ENCODE measurements at places on chromosomes 2 and 18.

DNA sequence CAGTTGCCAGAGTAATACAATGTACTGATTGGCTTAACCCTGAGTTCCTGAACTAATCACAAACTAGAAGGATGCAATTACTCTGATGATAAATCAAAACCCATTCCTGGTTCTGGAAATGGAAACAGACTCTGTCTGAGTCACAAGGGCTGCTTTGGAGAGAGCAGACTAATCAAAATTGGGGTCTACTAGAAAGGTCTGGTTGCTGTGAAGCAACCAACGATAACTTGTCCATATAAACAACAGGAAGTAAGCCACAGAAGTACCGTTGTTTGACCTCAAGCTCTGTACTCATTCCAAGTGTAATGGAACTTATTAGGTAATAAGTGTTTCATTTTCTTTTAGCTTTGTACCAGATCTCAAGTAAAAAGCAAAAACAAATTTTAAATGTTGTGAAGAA is 49.7 kb downstream of the RASGRP3 start:
- no peak for DNase-seq

GRCh38 chr2:134581877-134582546 is 136.8 kb downstream of the TMEM163 start:
- no peak for DNase-seq

DNA sequence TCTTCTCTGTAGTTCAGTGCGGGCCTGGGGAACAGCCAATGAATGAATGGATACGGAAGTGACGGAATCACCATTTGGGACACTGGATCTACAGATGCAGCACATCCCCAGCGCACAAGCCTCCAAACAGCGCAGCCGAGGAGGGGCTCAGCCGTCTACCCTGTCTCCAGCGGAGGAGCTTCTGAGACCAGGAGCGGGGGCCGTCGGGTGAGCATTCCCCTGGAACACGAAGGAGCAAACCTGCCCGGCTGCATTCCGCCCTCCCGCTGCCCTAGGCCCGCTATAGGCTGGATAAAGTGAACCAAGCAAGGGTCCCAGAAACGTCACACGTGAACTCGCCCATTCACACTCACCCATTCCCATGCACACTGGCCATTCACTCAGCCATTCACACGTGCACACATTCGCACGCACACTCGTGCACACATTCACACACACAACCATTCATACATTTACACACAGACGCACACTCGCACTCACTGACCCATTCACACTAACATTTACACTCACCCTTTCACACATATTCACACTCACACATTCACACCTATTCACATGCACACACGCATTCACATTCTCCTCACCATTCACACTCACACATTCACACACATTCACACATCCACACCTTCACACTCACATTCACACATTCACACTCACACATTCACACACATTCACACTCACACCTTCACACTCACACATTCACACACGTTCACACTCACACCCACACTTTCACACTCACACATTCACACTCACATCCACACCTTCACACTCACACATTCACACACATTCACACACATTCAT is 63.4 kb downstream of the BIN1 start:
- DNase-seq, result no peak

- DNase-seq, result no peak
Measured at GRCh38 chr18:75314117-75314516, 103.5 kb downstream of the TSHZ1 start.

DNA sequence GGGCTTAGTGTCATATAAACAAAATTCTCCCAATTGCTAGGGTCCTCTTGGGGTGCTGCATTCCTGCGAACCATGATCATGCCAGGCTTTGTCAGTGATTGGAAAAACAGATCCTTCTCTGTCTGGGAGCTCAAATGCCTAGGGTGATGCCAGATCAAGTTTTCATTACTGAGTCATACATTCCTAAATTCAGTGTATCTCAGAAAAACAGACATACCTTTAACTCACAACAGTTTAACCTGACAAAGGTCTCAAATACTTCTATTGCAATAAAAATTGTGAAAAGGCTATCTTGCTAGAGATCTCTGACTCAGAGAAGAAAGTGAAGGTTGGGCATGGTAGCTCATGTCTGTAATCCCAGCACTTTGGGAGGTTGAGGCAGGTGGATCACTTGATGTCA is 86.9 kb downstream of the SH3YL1 start:
- DNase-seq, result no peak

GRCh38 chr2:69505710-69506109 is 68.5 kb upstream of the NFU1 start:
- DNase-seq, result no peak

DNA sequence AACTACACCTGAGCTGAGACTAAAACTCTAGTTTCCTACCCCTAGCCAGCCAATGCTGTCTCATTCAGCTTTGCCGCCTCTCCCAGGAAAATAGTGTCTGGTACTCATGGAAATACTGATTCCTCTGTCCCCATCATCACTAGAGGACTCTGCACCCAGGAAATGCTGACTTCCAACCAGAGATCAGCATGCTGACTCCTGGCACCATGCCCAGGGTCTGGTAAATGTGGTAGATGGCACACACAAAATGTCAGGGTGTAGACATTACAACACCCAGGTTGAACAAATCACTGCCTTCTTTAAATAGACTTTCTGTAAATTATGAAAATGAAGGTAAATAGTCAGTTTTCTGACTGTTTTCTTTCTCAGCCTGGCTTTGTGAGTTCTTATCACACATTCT is 307.3 kb upstream of the CHAC2 start:
- DNase-seq, result no peak

DNA sequence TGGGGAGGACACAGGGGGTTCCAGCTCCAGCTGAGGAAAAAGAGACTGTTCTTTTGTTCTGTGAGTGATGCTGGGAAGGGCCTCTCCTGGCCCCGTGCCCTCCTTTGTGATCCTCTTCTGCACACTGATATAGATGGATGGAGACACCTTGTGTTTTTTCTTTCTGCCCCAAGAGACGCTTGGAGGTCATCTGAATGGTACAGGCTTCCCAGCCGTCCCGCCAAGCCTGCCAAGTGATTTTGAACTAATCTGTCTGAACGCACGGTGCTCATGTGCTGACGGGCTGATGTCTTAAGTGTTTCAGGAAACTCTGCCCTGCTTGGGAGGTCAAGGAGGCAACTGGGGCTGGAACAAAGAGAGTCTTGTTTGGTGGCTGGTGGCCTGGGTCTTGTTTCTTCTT is 57.5 kb downstream of the KIF5C start:
- DNase-seq, result no peak

GRCh38 chr2:203450561-203450960 is 84.5 kb downstream of the RAPH1 start:
- DNase-seq, result no peak

- no peak for DNase-seq
Measured at GRCh38 chr2:136863468-136863867, 98.1 kb downstream of the THSD7B start.

- DNase-seq, result no peak
Measured at GRCh38 chr18:7090771-7091170, 26.8 kb downstream of the LAMA1 start.

DNA sequence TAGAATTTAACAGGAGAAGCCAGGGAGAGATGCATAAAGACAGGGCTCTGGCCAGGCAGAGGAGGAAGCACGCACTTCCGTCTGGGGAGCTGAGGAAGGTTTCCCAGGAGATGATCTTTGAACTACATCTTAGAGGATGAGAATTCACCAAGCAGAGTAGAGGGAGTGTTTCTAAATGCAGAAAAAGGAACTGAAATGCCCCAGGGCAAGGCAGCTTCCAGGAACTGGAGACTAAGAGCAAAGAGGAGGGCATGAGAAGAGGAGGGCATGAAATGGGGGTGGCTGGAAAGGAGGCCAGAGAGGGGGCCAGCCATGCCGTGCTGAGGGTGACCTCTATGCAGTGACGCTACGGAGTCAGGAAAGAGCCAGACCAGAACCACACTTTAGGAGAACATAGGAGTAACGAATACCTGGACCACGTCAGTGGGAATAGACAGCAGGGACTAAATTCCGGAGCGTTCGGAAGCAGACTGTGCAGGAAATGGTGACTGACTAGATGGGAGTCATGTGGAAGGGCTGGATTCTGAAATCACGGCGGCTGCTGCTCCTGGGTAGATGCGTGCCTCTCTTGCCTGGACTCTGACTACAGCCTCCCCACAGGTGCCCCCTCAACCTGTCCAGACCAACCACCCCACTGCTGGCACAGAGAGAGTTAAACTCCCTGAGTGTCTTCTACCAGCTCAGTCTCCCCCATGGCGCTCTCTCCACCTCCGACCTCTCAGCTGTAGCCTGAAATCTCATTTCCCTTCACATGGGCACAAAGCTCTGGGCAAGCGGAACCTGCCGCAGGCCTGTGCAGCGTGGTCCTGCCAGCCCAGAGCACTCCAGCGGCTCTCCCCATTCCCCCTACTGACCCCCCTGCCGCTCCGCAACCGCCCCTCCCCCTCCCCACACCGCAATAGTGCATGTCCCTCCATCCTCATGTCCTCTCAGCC is 87.0 kb upstream of the RTN4 start:
- no peak for DNase-seq

- DNase-seq, result no peak
Measured at GRCh38 chr2:63038034-63038433, 12.6 kb upstream of the OTX1 start.

GRCh38 chr18:65215865-65216466 is 534.8 kb upstream of the CDH7 start:
- no peak for DNase-seq

DNA sequence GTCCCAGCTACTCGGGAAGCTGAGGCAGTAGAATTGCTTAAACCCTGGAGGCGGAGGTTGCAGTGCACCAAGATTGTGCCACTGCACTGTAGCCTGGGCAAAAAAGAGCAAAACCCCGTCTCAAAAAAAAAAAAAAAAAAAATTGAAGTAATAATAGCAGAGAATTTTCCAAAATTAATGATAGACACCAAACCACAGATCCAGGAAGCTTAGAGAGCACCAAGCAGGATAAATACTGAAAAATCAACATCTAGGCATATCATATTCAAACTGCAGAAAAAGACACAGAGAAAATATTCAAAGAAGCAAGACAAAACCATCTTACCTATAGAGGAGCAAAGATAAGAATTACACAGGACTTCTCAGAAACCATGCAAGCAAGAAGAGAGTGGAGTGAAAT is 33.5 kb downstream of the BUB1 start:
- DNase-seq, result no peak

DNA sequence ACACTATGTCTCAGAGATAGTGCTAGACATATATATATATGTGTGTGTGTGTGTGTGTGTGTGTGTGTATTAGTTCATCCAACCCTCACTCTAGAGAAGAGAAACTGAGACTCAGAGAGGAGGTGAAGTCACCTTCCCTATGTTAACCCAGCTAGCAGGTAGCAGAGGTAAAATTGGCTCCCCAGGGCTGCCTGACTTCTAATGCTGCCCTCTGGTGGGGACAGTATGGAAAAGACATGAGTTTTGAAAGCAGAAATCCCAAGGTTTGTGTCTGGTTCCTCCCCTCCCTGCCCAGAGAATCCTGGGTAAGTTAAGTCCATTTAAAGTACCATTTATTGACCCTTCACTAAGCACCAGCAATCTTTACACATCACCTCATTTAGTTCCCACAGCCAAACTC is 137.7 kb downstream of the THNSL2 start:
- DNase-seq, result no peak

GRCh38 chr2:206245265-206245672 is 29.2 kb upstream of the ZDBF2 start:
- no peak for DNase-seq

- no peak for DNase-seq
Measured at GRCh38 chr2:109614715-109615636, 812 bp downstream of the SOWAHC start.

- DNase-seq, result no peak
Measured at GRCh38 chr2:24228470-24228869, 53.6 kb downstream of the FAM228A start.

- DNase-seq, result no peak
Measured at GRCh38 chr18:32674491-32674890, 98.3 kb downstream of the KLHL14 start.

GRCh38 chr2:157922336-157922735 is 46.2 kb upstream of the ACVR1 start:
- DNase-seq, result no peak

GRCh38 chr2:200922439-200922838 is 33.3 kb downstream of the NIF3L1 start:
- no peak for DNase-seq

GRCh38 chr2:164896226-164896625 is 54.6 kb upstream of the COBLL1 start:
- no peak for DNase-seq

- no peak for DNase-seq
Measured at GRCh38 chr2:7588295-7588694, 671.1 kb downstream of the RNF144A start.

DNA sequence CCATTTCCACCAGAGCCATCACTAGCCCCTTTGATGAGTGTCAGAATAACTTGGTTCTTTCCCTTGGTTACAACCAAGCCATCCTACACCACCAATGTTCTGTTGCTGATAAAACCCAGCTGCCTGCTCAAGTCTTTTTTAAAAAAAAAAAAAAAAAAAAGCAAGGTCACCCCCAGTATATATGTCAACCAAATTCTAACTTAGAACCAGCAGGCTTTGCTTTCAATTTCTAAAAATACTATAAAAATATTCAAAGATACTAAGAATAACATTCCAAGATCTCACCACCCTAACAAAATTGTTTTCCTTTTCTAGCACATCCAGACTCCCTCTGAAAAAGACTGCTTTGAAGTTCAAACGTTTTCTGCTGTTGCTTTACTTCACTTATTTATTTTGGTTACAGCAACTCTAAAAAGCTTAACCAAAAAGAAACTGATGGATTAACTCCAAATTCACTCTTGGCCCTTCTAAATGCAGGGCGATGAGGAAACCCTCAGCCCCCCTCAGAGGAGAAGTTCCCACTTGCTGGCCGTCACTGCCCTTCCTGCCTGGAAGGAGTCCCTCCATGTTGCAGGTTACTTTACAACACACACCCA is 10.9 kb downstream of the UXS1 start:
- no peak for DNase-seq

DNA sequence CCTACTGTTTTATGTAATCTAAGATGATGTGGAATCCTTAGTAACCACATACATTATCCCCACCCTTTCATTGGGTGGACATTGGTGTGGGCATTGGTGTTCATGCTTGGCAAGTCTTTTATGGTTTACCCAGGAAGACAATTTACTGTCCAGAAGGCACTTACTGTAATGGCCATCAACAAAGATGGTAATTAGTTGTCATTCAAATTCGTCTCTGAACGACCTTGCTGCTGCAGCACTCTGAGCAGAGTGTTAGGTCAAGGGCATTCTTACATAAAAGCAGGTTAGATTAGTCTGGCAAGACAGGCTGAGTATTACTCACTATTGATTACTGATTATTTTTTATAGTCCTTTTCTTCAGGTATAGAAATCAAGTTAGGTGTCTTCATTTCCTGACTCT is 447.9 kb downstream of the XIRP2 start:
- DNase-seq, result no peak

DNA sequence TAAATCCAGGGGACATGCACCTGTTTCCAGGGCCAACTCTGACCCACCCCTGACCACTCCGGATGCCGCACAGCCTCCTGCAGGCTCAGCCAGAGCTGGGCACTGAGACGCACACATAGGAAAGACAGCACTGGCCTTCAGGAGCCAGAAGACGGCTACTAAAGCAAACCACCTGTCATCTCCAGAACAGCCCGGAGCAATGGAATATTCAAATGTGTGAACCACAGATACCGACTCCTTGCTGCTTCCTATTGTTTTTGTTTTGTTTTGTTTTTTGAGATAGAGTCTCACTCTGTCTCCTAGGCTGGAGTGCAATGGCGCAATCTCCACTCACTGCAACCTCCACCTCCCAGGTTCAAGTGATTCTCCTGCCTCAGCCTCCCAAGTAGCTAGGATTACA is 94.0 kb downstream of the LAMA1 start:
- DNase-seq, result no peak
